ENCODE measurements at places on chromosomes 6 and 20.

DNA sequence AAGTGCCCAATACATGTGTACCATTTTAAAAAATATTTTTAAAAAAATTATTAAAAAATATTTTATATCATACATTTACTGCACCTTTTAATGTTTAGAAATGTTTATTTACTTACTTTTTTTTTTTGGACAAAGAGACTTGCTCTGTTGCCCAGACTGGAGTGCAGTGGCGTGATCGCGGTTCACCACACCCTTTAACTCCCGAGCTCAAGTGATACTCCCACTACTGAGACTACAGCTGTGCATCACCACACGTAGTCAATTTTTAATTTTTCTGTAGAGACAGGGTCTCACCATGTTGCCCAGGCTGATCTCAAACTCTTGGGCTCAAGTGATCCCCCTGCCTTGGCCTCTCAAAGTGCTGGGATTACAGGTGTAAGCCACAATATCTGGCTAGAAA is 9.2 kb upstream of the SIRPG start:
- DNase-seq: no peak

GRCh38 chr6:43657221-43657802 is 12.5 kb downstream of the RSPH9 start:
- DNase-seq: no peak

DNA sequence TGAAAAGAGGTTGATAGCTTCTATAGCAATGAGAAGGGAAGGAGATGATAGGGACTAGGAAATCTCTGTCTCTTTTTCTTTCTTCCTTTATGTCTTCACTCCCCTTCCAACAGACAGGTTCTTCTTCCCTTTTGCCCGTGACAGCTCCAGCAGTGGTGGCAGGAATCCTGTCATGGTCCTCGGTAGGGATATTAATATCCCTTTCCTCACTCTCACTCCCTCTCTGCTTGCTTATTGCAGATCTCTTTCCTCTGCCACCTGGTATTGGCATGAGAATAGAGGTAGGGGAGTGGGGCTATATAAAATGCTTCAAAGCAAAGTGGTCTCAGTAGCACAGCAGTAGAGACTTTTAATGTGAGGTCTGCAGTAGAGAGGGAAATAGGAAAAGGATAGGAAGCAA is 19.7 kb downstream of the RAD21L1 start:
- no peak for DNase-seq

DNA sequence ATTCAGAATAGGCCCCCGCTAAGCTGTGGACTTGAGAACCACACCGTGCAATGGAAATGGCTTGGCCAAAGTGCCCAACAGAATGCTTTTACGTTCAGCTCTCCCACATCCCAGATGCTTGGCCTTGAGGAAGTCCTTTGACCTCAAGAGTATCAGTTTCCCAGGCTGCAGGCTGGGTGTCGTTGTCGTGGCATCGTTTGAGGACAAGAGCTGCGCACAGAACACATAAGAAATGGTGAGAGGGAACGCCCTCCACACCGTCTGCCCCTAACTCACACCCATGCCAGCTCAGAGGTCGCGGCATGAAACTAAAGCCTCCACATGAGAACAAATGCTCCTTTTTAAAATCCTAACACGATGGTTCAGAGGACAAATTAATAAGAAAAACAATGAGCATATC is 37.0 kb downstream of the NFATC2 start:
- DNase-seq: no peak

GRCh38 chr6:82914511-82914910 is 151.1 kb downstream of the UBE3D start:
- no peak for DNase-seq

DNA sequence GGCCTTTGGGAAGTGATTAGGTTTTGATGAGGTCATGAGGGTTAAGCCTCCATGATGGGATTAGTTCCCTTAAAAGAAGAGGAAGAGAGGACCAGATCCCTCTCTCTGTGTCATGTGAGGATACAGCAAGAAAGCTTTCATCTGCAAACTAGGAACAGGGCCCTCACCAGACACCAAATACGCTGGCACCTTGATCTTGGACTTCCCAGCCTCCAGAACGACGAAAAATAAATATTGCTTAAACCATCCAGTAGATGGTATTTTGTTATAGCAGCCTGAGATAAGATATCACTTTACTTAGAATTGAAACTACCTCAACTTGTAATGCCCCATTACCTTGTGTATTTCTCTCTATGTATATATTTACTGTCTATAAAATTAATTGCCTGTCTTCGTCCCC is 65.4 kb upstream of the NNAT start:
- no peak for DNase-seq

Measured in stimulated activated CD8-positive, alpha-beta memory T cell treated with anti-CD3 and anti-CD28 coated beads, Interleukin-2, amount 100 ng/mL, for 48 hours (primary cell).